Fibroblast of skin of right quadriceps (primary cell): ENCODE measurements at places on chromosomes 3 and 15.

- DNase-seq: peak; percentile 42
Observed at GRCh38 chr3:64244011-64244942, 19.0 kb upstream of the PRICKLE2 start.

GRCh38 chr15:90883976-90884718 lies at the start of gene FES:
Gene FES (plus strand): TSS chr15:90884504. CDS start chr15:90885046, 542 bp downstream.
- peak; percentile 64 for DNase-seq

- no peak for DNase-seq
Observed at GRCh38 chr15:38562278-38562677, 2.3 kb downstream of the RASGRP1 start.

- DNase-seq: no peak
Observed at GRCh38 chr3:125058959-125059358, 3.2 kb upstream of the HEG1 start.

GRCh38 chr3:13475871-13476590 lies 4.1 kb upstream of the HDAC11 start:
- no peak for DNase-seq

GRCh38 chr3:88678747-88679146 lies 428.7 kb upstream of the EPHA3 start:
- no peak for DNase-seq

GRCh38 chr3:13492976-13493866 lies 13.1 kb downstream of the HDAC11 start:
- DNase-seq: no peak

DNA sequence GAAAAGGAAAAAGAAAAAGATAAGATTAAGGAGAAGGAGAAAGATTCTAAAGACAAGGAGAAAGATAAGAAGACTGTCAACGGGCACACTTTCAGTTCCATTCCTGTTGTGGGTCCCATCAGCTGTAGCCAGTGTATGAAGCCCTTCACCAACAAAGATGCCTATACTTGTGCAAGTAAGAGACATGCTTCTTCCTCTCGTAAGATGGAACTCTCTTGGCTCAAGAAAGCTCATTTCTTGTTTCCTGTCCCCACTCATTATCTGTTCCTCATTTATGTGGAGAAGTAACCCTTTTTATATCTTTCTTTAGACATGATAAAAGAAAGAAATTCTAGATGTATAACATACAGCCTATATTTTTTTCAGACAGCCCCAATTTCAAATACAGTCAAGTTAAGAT lies 101.4 kb downstream of the KLHL25 start:
- DNase-seq: no peak

DNA sequence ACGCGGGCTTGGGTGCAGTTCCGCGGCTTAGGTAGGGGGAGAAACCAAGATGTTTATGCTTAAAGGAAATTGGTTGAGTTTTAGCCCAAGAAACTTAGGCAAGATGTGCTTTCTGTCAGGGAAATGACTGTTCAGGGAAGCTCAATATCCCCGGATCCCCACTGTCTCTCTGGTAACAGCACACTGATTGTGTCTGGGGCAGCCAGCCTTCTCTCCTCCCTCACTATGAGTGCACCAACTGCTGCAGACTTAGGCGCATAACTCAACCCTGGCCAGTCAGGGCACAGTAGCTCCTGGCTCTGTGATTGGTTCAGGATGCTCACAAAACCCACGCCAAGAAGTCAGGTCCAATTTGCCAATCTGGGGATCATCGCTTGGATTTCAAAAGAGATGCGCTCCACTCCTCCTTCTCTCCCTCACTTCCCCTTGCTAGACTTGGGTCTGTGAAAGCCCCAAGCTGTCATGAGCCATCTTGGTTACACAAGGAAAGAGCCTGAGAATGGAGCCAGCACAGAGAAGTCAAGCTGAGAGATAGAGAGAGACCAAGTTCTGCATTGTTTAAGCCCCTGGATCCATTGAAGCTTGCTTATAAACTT lies 42.5 kb upstream of the CACNA2D3 start:
- DNase-seq: no peak

- DNase-seq: peak; percentile 73
Observed at GRCh38 chr3:157794771-157795170, 291.6 kb upstream of the VEPH1 start.

DNA sequence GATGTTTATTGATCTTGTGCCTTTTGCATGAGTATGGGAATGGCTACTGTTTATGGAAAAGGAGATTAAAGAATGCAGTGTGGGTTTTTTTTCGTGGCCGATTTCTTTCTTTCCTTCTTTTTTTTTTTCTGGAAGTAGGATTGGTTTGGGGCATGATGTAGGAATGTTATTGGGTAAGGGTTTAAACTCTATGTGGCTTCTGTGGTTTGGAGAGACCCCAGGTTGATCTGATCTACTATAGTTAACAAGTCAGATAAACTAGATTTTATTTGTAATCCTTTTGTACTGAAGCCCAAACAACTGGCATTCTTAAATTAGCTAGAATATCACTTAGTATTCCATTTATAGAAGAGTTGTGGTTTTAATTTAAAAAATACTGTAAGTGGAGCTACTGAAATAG lies 304.8 kb downstream of the LPP start:
- peak; percentile 73 for DNase-seq

DNA sequence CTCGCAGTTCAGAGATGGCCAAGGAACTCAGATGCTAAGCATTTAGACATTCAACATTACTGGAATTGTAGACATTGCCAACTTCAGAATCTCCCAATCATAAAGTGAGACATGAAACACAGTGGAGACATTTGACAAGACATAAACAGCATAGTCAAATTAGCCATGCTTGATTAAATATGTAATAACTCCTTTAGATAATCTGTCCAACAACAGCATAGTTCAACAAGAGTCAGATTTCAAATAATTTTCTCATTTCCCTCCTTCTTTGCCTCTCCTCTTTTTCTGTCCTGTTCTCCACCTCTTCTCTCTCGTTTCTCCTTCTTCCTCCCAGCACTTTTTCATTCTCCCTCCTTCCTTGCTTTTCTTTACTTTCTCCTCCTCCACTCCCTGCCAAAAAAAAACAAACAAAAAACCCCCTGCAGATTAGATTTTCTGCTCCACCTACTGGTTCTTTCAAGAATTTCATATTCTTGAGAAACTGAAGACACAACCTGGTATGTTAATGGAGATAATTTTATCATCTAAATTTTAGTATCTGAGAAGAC lies 20.2 kb downstream of the CPOX start:
- peak; percentile 39 for DNase-seq

DNA sequence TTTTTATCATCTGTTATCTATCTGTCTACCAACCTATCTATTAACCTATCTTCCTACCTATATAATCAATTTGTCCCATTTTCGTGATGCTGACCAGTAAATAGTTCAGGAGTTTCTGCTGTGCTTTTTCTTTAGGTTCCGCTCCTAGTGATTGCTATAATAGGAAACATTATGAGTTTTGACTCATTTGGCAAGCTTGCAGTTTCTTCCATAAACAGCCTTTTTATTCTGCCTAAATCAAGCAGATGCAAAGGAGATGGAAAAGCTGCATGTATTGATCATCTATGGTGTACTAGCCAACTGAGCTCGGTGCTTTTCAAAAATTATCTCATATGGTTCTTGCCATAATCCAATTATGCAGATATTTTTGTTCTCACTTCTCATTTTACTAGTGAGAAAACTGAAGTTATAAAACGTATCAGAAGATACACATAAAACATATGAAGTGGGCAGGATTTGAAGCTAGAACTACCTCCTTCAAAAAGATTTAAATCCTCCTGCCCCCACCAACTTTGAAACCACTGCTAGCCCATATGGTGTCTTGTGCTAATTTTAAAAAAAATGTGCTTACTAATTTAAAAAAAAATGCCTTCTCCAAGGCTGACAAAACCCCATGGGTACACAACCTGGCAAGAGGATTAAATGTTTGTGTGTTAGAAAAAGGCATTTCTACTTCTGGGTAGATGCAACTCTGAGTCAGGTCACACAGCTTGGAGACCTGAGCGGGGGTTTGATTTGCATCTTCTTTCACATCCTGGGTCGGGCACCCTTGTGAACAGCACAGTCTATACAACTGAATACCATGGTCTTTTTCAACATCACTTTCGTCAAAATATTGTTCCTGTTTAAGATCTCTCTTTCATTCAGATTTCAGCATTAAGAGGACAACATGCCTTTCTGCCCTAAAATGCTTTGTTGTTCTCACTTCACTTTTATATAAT lies 267.0 kb downstream of the CHL1 start:
- DNase-seq: no peak

DNA sequence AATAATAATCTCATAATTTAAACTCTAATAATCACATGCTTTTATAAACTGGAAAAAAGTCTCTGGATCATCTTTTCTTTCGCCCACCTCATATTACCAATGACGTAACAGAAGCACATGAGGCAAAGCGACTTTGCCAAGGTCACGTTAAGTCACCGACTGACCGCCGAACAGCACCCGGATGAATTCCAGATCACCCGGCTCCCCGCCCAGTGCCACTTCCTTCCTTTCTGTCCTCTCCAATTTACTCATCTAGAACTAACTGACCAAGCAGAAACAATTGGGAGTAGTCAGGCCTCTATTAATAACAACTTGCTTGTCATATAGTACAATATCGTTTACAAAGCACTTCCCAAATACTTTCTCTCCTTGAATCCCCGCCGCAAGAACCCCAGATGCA lies 21.1 kb downstream of the FGF12 start:
- no peak for DNase-seq

DNA sequence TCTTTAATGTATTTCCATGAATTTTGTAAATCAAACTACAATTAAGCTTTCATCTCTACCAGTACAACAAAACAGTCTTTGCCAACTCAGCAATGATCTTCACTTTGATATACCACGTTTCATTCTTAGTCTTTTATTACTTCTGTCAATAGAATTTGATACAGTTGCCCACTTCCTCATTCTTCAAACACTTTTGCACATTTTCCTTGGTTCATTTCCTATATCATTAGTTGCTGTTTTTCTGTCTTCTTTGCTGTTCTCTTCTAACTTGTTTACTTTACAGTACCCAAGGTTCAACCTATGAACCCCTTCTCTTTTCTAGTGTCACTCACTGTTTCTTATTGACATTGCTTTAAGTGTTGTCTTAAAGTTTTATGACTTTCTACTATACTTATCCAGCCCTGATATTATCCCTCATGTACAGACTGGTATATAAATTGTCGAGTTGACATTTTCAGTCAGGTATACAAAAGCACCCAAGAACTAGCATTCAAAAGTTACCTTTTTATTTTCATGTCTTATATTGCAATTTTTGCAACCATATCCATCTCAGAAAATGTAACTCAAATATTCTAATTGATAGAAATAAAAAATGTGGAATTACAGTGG lies 903.1 kb downstream of the NSUN3 start:
- DNase-seq: no peak

DNA sequence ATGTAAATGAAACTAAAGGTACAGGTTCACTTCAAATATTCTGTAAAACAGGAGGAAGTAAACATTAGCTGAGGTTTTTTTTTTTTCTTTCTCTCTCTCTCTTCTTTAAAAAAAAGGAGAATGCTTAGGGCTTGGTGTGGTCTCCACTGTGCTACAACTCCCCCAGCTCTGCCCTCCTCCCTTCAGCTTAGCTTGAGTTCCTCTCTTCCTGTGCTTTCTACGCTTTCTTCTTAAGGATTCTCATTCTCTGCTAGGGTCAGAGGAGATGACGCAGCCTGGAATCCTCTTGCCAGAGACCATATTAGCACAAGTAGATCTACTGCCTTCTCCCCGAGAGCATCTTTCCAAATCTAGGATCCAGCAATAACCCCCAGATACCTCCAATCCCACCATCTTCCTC lies 69.1 kb upstream of the SNRK start:
- no peak for DNase-seq

DNA sequence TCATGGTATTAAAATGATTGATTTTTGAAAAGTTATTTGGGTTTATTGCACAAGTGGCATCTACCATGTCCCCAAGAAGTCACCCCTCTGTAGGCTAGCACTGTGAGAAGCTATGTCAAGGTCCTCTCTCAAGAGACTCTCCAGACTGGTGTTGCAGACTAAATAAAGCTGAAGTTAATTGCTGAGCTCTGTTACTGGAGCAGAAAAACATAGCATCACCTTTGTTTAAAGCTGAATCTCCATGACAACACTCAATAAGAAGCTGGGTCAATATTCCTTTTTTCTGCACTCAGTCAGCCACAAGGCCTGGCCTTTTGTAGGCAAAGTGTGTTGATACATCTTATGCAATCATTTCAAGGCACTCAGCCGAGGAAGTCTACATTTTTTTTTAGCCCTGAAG lies 806.6 kb upstream of the LMCD1 start:
- no peak for DNase-seq

GRCh38 chr3:69660631-69661030 lies 78.6 kb upstream of the MITF start:
- no peak for DNase-seq

GRCh38 chr3:138284957-138285477 lies 44.6 kb downstream of the NME9 start:
- DNase-seq: no peak

- no peak for DNase-seq
Observed at GRCh38 chr3:196311-197148, at the start of gene CHL1. Gene CHL1 (plus strand): TSS chr3:196763. CDS start chr3:319777, 123,014 bp downstream.
